GM12865 (cell line): ENCODE measurements at places on chromosomes 2 and 18.

DNA sequence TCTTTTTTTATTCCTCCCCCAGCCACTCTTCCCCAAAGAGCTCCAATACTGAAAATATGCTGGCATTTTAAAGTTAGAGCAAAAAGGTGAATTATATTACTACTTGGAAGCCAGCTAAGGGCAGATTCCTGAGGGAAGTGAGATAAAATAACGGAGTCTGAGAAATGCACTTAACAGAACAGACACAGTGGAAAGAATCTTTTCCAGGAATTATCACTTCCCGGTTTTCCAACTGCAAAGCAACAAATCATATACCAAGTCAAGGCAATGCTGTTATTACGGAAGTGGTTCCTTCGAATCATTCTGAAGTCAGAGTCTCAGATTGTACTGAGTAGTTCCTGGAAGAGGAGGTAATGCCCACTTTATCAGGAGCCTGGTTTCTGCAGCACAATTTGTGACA lies 435.0 kb upstream of the SPRED2 start:
- DNase-seq = no peak

- DNase-seq = no peak
Observed at GRCh38 chr2:216490061-216490460, 8.6 kb upstream of the RPL37A start.

GRCh38 chr2:11778923-11779757 lies 32.7 kb downstream of the LPIN1 start:
- peak; percentile 79 for DNase-seq

DNA sequence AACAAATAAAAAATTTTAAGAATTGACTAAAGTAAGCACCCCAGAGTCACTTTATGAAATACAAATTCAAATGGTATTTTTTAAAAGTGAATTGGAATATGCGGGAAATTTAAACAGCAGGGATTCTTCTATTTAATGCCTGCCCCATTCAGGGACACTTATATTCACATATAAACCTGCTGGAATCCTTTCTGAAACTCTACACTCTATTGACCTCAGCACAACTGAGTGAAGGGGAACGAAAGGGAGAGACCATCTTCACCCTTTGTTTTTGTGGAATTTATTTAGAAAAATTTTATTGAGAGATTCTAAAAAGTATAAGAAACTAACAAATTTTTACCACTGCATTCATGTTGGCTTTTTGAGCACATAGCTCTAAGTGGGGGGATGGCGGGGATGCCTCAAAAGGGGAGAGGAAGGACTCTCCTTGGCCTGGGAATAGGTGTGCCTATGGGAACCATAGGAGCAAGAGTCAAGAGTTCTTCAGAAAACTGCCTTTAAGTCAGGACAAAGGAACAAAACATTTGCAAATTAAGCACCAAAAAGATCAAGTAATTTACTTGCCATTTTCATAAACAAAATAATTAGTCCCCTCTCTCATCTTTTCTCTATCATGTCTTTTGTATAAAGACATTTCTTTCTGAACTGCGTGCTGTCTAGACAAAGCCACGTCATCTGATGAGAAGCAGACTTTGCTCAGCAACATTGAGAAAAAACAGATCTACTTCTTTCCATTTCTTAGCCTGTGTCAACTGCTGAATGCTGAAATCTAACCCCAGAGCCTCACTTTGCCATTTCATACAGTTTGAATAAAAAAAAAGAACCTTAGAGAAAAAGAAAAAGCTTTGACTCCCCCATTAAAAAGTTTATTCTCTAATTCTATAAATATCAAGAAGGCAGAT lies 21.6 kb upstream of the FLACC1 start:
- no peak for DNase-seq
